BJ (cell line): ENCODE measurements at places on chromosomes 3 and 15. TPM values are rescaled to one million over a fixed set of nuclear protein-coding genes. Genes with fewer than 3 reads are reported as not detected.

GRCh38 chr3:145259166-145259880 lies 901.7 kb downstream of the PLOD2 start:
- no peak for DNase-seq

- no peak for DNase-seq
Measured at GRCh38 chr3:50830451-50830850, 155.7 kb downstream of the DOCK3 start.

DNA sequence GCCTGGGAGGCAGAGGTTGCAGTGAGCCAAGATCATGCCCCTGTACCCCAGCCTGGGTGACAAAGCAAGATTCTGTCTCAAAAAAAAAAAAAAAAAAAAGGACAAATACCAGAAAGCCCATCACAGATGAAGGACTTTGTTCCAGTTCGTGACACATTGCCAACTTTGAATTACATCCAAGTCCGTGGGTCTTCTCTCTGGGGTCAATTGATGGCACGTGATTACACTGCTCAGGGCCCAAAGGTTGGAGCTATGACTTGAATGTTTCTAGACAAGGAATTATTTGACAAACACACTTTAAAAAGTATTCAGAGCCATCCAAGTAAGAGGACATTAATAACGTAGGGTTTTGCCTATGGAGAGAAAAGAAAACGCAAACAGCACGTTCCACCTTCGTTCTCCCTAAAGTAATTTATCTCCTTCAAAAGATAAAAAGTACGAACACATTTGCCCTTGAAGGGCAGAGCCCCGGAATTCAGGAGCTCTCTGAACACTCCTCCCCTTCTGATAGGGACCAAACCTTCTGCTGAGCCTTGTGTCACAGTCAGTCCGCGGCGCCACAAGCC lies 31.3 kb upstream of the ST3GAL6 start:
- no peak for DNase-seq

GRCh38 chr3:183247011-183247589 lies 6.0 kb upstream of the B3GNT5 start:
- no peak for DNase-seq

- DNase-seq, result no peak
Measured at GRCh38 chr3:71673486-71673885, 51.7 kb downstream of the EIF4E3 start.

GRCh38 chr3:121724130-121724529 lies 25.4 kb downstream of the GOLGB1 start:
- DNase-seq, result no peak

DNA sequence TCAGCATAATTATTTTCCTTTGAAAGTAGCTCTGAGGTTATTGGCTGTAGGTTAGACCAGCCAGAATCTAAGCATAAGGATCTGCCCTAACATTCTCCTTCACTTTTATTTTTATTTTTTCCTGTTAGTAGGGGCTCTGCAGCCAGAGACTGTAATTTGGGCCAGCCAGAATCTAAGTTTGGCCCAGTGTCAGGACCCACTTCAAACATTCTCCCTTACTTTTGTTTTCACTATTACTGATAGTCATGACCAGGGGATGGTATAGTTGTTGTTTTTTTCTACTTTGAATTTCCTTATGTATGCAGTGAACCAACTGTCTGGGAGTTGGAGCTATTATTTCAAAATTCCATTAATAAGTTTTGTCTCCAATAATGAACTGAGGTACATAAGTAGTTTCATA lies 121.0 kb upstream of the MBNL1 start:
- no peak for DNase-seq

DNA sequence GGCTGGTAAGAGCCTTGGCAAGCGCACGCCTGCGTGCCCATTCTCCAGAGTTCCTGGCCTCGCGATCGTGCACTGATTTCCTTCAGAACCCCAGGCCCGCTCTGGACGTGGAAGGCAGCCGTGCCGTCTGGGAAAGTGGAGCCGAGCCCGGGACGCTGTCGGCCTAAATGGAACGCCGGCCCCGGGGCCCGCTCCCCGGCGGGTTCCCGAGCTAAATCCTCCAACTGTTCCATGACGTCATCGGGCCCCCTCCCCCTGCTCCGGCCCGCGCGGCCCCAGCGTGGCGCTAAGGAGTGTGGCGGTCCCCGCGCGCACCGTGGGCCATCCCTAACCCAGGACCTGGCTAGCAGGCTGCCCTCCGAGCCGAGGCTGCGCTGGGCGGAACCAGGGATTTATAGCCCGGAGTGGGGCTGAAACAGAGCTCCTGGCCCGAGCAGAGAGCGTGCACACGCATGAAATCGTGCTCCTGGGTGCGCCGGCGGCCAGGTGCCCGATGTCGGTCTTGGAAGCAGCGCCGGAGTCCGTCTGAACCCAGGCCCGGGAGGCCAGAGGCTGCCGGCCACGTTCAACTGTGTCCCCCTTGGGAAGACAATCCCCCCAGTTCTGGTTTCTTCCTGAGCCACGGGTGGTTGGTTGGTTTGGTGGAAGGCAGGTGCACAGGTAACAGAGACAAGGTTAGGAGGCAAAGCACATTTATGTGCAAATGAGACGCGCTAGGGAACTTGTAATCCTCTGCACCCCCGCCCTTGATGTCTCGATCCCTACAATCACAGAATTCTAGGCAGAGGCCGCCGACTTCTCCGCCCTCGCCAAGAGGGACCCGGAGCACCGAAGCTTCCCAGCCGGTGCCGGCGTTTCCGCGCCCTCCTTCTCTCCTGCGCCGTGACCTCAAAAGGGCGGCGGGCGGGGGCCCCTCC lies 84.9 kb upstream of the ETV5 start:
- no peak for DNase-seq

CHRM5 gene
- 0.04 and 0.09 TPM in 2 replicates for polyA plus RNA-seq
